Hepatic stellate cell (primary cell): ENCODE measurements at places on chromosomes 2 and 18.
A peak's percentile ranks its signal among the peaks of the same experiment; 100 is the strongest.

- DNase-seq = no peak
Observed at GRCh38 chr2:43887176-43887575, 48.4 kb downstream of the ABCG8 start.

DNA sequence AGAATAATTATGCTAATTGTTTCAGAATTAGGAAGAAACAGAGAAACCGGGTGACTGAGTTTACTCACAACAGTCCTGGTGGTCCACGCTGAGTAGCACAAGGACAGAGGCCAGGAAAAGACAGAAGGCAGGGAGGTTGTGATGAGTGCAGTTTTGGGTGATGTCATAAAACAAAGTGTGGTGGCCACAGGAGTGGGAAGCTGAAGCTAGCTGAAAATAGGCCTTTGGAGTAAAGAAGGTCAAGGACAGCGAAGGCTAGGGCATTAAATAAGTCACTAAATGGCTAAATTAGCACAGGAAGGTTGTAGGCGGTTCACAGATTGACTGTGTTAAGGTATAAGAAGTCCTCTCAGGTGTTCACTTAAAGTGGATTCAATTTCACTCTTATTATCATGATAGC lies 120.9 kb upstream of the TTN start:
- no peak for DNase-seq

GRCh38 chr2:203688798-203689197 lies 17.6 kb upstream of the CD28 start:
- peak; percentile 41 for DNase-seq

GRCh38 chr2:173119944-173120343 lies 44.3 kb downstream of the MAP3K20 start:
- no peak for DNase-seq

DNA sequence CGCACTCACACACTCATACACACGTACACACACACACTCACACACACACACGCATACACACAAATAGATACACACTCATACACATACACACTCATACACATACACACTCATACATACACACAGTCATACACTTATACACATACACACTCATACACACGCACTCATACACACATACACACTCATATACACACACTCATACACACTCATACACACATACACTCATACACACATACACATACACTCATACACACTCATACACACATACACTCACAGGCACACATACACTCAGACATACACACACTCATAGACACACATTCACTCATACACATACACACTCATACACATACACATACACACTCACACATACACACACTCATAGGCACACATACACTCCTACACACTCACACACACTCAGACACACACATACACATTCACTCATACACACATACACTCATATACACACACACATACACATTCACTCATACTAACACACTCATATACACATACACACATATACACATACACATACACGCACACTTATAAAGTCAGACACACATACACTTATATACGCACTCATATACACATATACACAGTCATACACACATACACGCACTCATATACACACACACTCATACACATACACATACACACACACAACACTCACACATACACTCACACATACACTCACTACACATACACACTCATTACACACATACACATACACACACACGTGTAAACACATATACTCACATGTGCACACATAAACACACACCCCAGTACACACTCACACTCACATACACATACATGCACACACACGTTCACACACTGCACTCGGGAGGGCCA lies 28.7 kb downstream of the KCNIP3 start:
- DNase-seq = no peak

DNA sequence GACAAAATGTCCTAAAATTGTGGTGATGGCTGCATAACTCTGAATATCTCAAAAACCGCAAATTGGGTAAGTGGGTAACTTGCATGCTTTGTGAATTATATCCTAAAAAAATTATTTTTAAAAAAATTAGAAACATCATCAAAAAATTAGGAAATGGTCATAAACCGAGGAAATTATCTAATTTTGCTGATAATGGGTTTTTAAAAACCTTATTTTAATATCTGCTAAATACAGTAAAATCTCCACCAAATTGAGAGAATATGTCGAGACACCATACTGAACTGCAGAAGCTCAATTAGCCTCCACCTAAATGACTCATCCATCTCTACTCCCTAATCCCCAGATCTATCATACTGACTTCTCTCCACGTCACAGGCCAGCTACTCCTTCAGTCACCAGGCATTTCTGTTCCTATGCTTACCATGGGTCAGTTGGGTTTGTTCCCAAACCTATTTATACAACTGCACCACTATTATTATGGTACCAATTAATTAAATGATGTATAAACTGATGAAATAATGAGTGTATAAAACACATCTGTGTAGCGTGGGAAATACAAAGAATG lies 36.1 kb downstream of the SPIRE1 start:
- DNase-seq = peak; percentile 74

DNA sequence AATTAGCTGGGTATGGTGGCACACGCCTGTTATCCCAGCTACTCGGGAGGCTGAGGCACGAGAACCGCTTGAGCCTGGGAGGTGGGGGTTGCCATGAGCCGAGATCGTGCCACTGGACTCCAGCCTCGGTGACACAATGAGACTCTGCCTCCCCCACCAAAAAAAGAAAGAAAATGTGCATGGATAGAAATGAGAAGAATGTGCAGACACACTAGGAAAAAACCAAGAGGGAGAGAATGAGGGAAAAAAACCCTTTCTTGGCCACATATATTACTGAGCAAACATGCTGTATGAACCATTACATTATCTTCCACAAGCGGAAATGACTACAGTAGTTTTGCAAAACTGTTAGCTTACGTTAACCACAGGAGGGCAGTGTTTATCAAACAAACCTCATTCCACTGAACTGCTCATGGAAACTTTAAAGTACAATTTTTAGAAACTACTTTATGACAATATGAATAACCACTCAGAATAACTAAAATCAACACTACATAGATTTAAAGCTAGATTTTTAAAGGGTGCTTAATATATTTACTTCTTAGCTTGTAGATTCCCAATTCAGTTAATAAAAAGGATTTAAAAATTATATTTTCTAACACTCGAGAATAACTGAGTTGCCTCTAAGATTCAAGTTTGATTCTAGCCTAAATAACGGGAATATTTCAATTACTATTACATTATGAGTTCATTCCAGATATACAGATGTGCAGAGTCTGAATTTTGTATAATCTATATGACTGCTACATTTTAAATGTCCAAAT lies 26.4 kb downstream of the ASXL2 start:
- peak; percentile 67 for DNase-seq
